Cardiac muscle cell (in vitro differentiated cells and primary cell): ENCODE measurements at places on chromosomes 11 and 22.

- DNase-seq, result no peak
Measured at GRCh38 chr11:134003792-134004495, 47.2 kb upstream of the IGSF9B start.

GRCh38 chr11:118222437-118222836 is 2.4 kb downstream of the JAML start:
- DNase-seq, result no peak

DNA sequence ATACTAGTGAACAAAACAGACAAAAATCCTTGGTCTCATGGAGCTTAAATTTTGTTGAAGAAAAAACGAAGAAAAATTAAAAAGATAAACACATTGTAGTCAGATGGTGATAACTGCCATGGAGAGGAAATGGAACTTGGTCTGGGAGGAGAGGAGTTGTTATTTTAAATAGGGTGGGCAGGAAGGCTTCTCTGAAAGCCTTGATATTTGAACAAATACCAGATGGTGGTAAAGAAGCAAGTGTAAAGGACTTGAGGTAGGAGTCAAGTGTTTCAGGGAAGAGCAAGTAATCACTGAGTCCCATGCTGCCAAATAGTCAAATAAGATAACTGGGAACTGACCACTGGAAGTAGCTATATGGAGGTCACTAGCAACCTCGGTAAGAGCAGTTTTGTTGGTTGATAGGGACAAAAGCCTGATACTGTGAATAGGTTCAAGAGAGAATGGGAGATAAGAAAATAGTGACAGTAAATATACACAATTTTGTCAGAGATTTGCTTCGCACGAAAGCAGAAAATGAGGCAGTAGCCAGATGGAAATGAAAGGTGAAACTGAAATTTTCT is 55.1 kb downstream of the SESN3 start:
- no peak for DNase-seq

GRCh38 chr22:30275625-30276024 is 9.0 kb upstream of the OSM start:
- DNase-seq, result no peak

GRCh38 chr22:50694099-50694605 is 21.5 kb downstream of the SHANK3 start:
- DNase-seq, result no peak

- DNase-seq, result no peak
Measured at GRCh38 chr11:35662061-35662648, 420 bp upstream of the TRIM44 start.

DNA sequence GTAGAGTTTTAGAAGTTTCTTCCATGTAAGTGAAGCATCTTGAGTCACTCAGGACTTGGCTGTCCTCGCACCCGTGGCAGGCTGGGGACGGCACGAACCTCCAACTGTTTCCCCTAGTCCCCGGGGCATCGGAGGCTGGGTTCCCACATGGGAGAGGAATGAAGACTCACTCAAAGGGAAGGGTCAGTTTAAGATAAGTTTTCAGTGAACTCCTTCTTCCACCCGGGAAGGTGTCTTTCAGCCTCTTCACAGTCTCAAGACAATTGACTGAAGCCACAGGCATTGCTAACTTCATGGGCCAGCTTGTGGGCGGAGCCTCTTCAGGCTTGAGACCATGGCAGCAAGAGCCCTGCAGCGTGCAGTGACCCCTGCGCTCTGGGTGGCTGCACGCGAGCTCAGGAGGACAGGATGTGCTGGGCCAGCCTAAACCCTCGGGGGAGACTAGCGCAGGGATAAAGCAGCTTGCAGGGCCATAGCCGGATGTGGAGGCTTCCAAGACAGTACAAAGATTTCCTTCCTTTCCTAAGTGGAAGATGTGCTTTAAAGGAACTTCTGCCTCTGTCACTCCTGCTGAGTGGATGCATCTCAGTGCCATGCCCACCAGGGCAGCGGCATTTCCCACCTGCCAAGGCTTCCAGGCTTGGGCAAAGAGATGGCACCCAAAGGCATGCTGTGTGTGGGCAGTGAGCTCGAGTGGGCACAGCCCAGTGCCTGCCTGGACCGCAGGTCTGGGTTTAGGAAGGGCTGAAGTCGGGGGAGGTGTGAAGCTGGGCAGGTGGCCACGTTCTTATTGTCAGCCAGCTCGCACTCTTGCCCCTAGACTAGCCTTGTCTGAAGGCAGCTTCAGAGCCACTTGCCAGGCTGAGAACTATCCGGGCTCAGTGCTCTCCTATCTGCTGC is 32.9 kb downstream of the PPIL2 start:
- no peak for DNase-seq

DNA sequence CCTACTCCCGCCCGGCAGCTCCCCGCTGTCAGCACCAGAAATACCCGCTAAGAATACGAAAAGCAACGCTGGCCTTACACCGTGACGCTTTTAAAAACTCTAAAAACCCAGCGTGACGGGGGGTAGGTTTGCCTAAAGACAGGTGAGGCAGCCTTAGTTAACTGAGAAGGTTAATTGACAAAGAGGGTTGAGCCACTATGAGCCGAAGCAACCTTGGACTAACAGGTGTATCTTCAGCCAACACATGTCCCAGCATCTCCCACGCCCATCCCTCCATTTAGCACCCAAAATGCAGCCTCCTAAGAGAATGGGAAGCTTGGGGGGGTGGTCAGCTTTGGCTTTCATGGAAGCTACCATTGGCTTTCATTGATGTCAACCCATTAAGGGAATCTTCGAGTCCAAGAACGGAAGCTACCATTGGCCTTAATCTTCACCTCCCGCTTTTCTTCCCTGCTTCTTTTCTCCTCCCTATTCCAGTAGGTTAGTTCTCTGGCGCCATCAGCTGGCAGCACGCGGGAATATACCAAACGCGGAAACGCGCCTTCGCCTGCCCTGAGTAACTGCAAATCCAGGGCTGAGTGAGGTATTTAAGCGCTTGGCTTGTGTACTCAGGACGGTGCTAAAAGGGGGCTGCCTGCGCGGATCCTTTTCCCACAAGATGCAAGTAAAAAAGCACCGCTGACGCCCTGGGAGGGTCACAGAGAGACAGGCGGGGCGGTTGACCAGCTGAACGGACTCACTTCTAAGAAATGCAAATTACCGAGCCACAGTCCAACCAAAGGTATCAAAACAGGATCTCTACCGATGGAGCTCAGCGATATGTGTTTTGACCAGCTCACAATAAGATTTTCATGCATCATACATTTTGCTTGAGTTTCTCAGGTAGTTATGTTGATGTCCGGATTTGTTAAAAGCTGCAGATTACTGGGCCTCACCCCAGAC is 38.5 kb upstream of the GLYATL1 start:
- DNase-seq, result peak; percentile 88

DNA sequence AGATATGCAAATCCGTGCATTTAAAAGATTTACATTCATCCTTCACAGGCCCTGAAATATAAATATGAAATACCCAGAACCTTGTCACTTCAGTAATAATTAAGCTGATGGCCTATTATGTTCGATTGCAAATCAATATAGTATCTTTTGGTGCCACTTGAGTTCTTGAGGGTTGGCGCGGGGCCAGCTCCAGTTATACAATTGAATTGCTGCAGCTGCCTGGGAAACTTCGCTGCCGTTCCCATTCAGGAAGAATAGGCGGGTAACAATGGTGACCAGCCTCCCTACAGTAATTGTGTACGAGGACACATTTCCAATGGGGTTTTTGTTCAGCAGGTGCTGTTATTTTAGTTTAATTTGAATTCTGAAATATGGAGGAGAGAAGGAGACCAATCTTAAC is 451.2 kb downstream of the INSC start:
- no peak for DNase-seq

DNA sequence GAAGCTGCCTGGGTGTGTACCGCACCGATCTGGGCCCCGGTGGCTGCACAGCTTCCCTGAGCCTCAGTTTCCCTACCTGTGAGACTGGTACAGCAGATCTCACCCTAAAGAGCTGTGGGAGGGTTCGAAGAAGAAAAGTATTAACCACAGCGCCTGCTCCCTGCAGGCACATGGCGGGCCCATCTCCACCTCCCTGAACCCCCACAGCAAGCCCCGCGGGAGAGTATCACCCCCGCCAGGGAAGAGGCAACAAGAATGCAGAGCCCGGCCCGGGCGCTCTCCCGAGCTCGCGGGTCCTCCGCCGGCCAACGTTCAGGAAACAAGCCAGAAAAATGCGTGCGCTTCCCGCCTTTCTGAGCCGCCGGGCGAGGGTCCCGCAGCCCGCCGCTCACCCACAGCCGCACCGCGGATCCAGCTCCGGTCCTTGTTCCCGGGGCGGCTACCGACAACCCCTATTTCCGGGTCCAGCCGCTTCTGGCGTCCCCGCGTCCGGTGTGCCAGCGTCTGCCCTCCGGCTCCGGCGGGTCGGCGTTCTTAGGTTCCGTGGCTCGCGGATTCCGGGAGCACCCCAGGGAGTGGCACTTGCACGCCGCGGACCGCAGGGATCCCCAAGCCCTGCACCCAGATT is at the start of gene TOP3B:
Gene TOP3B (minus strand): TSS at position 450 of the 628 bp plus-strand sequence. CDS start 7,078 bp downstream, outside the sequence.
- peak; percentile 84 for DNase-seq

- no peak for DNase-seq
Measured at GRCh38 chr22:38133331-38133730, 22.8 kb upstream of the BAIAP2L2 start.

GRCh38 chr22:25111579-25112517 is 87.8 kb upstream of the CRYBB3 start:
- peak; percentile 49 for DNase-seq

DNA sequence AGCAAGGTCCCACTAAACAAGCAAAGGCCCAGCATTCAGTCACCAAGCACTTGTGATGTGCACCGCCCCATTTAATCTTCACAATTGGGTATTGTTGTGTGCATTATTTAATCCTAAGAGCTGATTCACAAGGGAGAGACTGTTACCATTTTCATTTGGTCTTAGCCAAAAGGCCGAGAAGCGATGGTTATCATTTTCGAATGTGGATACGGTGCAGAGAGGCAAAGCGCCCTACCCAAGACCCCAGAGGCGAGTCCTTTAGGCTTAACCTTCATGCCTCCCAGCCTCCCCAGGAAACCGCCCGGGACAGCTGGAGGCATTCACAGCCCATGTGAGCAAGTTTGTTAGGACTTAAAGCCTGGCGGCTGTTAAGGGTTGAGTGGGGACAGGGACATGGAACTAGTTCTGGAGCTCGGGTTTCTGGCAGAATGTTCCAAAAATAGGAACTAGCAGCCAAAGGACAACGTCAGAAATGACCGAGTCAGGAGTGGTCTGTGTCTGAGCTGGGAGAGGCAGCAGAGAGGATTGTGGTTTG is 13.0 kb upstream of the UPK3A start:
- DNase-seq, result peak; percentile 15

GRCh38 chr11:69892237-69892985 is 73.2 kb upstream of the FGF3 start:
- DNase-seq, result no peak

DNA sequence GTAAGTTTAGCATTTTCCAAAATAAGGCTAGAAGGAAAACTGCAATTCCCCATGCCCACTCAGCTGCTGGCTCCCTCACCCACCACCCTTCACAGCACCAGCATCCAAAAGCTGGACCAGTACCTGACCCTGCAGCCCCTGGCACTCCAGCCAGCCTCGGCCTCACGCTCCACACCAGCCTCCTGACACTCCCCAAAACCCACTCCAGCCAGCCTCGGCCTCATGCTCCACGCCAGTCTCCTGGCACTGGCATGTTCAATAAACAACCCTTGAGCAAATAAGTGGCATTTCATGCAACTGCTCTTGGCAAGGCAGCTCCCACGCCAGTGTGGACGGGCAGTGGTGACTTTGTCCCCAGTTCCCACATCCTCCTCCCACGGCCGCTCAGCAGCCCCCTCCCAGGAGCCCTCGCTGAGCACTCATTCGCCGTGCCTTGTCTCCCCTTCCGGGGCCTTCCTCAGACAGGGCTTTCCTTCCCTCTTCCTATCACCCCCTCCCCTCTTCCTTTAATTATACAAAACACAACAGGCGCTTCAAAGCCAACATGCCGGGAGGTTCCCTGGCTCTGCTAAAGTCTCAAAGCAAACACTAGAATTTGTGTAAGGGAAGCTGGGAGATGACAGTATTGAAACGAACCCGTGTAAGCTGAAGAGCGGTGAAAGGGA is 6.8 kb downstream of the TOLLIP start:
- DNase-seq, result no peak

DNA sequence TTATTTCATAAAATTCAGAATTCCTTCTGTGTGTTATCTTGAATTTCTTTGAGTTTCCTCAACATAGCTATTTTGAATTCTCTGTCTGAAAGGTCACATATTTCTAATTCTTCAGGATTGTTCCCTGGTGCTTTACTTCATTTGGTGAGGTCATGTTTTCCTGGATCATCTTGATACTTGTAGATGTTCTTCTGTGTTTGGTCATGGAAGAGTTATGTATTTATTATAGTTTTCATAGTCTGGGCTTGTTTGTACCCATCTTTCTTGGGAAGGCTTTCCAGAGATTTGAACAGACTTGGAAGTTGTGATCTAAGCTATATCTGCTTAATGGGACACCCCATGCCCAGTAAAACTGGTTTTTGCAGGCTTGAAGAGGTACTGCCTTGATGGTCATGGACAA is 149.6 kb downstream of the METTL15 start:
- no peak for DNase-seq

- DNase-seq, result peak; percentile 82
Measured at GRCh38 chr22:46542011-46542985, 4.9 kb upstream of the CELSR1 start.

DNA sequence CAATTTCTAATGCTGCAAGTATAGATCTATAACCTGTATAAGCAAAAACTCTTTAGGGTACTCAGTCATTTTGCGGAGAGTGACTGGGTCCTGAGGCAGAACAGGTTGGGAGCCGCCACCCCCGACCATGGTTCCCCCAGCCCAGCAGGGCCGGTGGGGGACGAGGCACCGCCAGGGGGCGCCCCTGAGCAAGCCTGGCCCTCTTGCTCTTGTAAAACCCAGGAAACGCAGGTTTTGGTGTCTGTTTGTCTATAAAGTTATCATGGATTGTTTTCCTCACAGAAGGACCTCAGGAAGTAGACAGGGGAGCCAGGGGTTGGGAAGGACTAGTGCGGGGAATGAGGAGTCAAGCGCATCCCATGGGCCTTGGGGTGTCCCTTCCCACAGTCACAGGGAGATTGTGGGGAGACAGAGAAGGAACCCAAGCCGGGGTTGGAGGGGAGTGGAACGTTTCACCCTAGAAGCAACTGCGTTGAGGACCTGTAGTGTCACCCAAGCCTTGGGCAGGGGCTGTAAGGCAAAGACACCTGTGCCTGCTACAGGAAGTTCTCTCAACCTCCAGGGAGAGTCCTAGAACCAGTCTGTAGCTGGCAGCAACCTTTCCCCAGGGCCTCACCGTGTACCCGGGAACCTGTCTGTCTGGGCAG is 26.4 kb downstream of the KCTD17 start:
- DNase-seq, result peak; percentile 66

DNA sequence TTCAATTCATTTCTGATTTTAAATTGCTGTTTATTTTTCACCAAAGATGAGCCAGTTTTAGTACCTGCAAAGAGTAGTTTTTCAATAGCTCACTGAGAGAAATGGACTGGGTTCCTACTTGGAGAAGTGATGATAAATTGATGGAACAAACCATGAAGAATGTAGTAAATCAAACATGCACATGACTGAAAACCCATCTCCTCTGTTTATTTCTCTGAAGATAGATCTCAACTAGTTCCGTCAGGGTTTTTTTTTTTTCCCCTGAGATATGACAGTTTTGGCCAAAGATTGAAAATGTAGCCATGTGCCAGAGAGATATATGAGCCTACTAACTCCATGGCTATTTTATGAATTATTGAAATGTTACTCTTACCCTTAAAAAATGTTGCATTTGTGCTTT is 239.6 kb downstream of the DDX10 start:
- DNase-seq, result no peak

- DNase-seq, result no peak
Measured at GRCh38 chr11:119305556-119306372, 11.2 kb downstream of the MCAM start.
